Stimulated activated CD8-positive, alpha-beta memory T cell treated with anti-CD3 and anti-CD28 coated beads, Interleukin-15, amount 100 ng/mL, for 1 hour (primary cell): ENCODE measurements at places on chromosomes 12 and 14.

GRCh38 chr12:79558924-79559469 lies 131.8 kb downstream of the PAWR start:
- no peak for DNase-seq

DNA sequence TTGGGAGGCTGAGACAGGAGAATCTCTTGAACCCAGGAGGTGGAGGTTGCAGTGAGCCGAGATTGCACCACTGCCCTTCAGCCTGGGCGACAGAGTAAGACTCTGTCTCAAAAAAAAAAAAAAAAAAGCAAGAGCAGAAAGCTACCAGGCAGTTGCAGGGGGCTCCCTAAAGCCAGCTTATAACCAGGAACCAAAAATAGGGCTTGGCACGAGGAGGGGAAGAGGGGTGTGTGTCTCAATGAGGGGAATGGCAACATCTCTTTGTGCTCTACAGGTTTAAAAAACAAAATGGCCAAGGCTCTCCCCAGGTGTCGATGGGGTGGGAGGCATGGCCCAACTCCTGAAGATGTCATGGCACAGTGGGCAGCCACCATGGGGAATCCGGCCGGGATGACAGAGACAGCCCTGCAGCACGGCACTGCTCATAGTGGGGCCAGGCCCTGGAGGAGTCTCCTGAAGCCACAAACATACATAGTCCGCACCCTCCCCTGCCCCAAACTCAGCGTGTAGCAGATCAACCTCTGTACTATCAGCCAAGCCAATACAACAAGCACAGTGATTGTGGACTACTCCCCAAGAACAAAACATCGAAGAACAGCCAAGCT lies 16.0 kb upstream of the EIF5 start:
- DNase-seq = no peak

DNA sequence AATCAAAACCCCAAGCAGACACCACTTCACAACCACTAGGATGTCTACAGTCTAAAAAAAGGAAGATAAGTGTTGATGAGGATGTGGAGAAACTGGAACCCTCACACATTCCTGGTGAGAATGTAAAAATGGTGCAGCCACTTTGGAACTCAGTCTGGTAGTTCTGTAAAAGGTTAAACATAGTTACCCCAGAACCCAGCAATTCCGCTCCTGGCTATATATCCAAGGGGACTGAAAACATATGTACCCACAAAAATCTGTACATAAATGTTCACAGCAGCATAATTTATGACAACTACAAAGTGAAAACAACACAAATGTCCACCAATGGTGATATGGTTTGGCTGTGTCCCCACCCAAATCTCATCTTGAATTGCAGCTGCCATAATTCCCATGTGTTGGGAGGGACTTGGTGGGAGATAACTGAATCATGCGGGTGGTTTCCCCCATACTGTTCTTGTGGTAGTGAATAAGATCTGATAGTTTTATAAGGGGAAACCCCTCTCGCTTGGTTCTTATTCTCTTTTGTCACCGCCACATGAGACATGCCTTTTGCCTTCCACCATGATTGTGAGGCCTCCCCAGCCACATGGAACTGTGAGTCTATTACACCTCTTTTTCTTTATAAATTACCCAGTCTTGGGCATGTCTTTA lies 46.8 kb downstream of the PRKAB1 start:
- no peak for DNase-seq

- peak; percentile 34 for DNase-seq
Observed at GRCh38 chr12:38906482-38907200, 1.2 kb upstream of the CPNE8 start.
